Pericardium fibroblast (primary cell): ENCODE measurements at places on chromosomes 3 and 15. TPM values are rescaled to one million over a fixed set of nuclear protein-coding genes. Genes with fewer than 3 reads are reported as not detected.

CNTN6 gene
- total RNA-seq: 1.0 TPM in 1 of 2 replicates, not detected in the other

PDZRN3 gene
- total RNA-seq: 51.7 and 64.3 TPM in 2 replicates

AADACL2 gene
- total RNA-seq: not detected in 2 replicates

REC114 gene
- not detected in 2 replicates for total RNA-seq

ZNF80 gene
- not detected in 2 replicates for total RNA-seq

DNAH1 gene
- total RNA-seq: 1.2 and 5.0 TPM in 2 replicates

CCR9 gene
- total RNA-seq: not detected in 2 replicates

PLD1 gene
- total RNA-seq: 9.5 and 16.8 TPM in 2 replicates
